ENCODE measurements at places on chromosomes 3 and 15.

- DNase-seq: no peak
These were observed 310.2 kb downstream of the LRRC3B start for GRCh38 chr3:26932752-26933151.

DNA sequence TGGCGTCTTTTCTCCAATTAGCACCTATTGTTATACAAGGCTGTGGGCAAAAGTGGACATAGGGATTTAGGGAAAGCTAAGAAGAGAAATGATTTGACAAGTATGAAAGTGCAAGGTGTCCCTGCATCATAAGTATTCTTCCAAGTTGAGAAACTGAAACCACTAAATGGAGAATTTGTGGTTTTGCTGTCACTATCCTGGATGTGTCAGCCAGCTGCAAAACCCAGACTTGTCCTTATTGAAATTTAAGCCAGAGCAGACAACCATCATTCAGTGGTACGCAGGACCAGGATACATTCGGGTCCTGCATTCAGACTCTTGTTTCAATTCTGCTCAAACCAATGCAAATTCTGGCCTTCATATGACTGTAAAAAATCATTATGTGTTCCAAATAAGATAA, 384.8 kb upstream of the TGFBR2 start:
- peak; percentile 45 for DNase-seq

DNA sequence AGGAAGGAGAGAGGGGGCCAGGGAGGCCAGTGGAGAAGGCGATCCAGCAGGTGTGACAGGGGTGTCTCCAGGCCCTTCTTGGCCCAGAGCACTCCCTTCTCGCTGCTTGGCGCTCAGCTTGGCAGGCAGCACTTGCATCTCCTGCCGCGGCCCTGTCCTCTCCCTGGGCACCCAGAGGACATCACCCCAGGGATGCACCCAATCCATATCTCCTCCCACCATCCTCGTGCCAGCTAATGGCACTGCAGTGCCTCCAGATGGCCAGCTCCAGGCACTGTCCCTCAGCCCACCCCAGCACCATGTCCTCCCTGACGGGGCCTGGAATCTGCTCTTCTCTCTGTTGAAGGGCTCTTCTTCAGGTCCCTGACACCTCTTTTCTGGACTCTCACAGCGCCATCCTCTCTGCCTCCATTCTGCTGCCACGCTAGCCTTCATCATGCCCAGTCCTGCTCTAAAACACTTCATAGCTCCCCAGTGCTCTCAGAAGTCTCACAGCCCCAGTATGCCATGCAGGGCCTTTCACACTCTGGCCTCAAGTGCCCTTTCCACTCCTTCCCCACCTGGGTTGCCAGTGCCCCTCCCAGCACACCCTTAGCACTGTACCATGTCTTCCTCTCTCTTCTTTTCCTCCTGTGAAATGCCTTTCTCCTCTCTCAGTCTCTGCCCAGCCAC, 106.8 kb upstream of the SLC6A11 start:
- DNase-seq: no peak

DNA sequence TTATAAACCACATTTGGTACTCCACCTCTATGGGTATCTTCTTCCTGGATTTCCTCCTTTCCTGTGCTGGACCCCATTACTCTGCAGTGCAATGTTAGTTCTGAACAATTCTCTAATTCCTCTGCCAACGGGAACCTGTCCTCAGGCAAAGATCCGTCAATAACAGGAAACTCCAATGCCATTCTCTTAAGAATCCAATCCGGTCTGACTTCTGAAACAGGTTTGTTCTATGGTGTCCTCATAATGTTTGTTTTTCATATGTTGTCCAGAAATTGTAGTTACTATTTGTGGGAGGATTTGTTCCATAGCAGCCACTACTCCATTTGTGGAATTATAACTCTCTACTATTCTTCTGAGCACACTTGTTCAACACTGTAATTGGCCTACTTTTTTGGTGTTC, 112.7 kb downstream of the TBL1XR1 start:
- no peak for DNase-seq

- no peak for DNase-seq
These were observed 60.7 kb downstream of the FSIP1 start for GRCh38 chr15:39721893-39722292.

- DNase-seq: no peak
These were observed 15.9 kb upstream of the CHST2 start for GRCh38 chr3:143103652-143104051.

DNA sequence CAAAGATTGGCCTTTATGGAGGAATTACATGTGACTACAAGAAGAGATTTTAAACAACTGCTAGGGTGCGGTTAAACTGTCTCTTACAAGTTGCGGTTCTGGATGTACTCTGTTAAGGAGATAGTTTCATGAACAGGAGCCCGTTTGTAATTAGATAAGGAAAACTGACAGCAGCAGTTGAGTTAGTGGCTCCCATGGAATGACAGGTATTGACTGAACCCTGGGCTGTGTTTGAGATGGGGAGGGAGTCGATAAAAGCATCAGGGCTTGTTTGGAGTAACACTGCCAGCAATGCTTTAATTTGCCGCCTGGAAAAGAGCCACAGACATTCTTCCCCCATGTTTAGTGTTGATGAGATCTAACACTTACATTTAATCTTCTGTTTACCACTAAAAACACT, 139.9 kb downstream of the ROBO2 start:
- DNase-seq: no peak

- no peak for DNase-seq
These were observed 301.9 kb downstream of the IL20RB start for GRCh38 chr3:137259701-137260100.

DNA sequence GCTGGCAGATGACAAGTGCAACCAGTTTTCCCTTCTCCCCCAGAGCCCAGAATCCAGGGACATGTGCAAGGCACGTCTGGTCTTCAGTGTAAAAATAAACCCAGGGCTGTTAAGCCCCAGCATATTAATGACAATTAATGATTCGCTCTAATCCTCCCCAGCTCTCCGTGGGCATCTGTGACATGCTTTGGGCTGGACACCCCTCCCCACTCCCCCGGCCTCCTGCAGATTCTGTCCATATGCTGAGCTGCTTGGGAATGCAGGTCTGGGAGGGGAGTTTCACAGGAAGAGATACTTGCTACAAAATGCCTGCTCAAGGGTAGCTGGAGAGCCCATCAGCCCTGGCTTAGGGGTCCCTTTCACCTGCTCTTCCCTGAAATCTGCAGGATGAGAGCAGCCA, 43.0 kb upstream of the NTRK3 start:
- no peak for DNase-seq

DNA sequence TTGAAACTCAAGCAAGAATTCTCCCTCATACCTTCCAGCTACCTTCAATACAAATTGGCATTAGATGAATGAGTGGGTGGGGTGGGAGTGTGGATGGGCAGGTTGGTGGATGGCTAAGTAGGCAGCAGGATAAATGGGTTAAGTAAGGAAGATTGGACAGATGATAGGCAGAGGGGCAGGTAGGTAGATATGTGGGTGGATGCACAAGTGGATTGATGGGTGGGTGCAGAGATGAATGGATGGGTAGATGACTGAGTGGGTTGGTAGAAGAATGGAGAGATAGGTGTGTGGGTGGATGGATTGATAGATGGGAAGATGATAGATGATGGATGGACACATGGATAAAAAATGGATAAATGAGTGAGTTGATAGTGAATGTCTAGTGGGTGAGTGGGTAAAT, 27.6 kb downstream of the VIPR1 start:
- DNase-seq: no peak

DNA sequence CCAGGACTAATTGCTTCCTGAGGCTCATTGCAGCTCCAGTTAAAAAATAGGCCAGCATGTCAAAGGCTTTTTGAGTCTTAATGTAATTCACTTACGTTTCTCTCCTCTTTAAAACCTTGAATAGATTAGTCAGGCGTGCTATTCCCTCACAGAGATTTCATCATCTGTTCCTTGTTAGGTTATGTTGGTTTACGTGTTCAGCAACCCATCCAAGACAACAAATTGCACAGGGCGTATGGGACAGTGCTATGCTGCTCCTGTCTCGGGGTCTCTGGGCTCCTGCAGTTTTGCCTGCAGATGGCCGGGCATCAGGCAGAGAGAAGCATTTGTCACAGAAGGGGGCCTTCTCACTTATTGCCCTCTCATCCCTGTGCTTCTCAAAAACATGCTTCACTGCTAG, 117.1 kb downstream of the CHDH start:
- peak; percentile 57 for DNase-seq

DNA sequence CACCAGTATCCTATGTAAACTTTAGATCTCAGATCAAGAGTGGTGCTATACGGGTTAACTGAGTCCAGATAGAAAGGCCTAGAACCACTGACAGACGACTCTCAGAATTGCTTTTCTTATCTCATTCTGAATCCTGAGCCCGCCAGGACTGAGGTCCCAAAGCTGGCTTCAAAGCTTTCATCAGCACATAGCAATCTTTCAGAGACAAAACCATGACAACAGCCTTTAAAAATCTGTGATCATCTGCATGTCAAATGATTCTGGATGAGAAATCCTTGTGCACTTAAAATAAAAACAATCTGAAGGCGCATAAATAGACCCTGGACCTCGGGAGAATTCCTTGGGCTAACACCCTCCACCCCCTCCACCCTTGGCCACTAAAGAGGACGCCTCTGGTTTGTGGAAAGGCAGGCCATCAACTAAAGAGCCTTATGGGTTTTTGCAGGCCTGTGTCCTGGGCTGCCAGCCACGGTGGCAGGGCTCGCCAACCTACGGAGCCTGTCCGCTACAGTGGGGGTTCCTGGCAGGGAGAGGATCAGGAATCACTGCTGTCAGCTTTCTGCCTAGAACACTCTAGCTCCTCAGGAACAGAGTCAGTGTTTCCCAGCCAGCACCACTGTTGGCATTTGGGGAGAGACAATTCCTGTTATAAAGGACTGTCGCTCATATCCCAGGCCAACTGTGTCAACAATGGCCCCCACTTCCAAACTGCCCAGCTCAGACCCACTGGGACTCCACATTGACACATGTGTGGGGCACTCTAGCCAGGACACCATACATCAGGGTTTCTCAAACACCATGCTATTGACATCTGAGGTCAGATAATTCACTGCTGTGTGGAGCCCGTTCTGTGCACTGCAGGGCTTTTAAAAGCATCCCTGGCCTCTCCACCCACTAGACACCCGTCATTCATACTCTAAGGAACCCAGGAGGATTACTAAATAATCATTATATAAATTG, 20.2 kb downstream of the TLE3 start:
- DNase-seq: no peak

DNA sequence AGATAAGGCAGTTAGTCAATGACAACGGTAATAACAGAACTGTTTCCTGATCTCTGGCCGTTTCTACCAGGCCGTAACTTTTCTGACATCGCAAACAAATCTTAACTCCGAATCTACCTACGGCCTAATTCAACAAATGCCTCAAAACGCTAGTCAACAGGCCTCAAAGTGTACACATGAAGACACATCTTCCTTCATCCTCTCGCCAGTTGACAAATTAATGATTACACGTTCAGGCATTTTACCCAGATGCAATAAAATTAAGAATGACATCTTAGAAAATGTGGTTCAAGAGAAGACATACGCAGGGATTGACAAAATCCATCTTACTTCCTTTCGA, 1.5 kb downstream of the SFMBT1 start:
- no peak for DNase-seq

GRCh38 chr15:57495041-57495440, 96.7 kb upstream of the MYZAP start:
- DNase-seq: no peak

GRCh38 chr3:122955916-122956692, 71.5 kb downstream of the SEMA5B start:
- no peak for DNase-seq

DNA sequence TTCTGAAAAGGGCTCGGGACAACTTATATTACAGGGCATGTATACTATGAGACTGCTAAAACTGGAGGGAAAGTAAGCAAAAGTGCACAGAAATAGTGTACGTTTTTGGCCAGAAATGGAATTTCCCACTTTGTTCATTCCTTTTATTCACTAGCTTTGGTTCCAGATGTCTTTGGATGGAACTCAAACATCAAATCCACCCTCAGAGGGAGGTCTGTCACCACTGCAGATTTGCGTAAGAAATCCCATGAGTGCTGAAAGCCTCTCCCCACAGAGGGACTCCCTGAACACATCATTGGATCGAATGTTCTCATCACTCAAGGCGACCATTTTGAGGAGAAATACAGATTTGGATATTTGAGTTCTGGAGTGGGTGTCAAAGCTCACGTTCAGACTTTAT, 71.6 kb downstream of the FEM1B start:
- peak; percentile 78 for DNase-seq

DNA sequence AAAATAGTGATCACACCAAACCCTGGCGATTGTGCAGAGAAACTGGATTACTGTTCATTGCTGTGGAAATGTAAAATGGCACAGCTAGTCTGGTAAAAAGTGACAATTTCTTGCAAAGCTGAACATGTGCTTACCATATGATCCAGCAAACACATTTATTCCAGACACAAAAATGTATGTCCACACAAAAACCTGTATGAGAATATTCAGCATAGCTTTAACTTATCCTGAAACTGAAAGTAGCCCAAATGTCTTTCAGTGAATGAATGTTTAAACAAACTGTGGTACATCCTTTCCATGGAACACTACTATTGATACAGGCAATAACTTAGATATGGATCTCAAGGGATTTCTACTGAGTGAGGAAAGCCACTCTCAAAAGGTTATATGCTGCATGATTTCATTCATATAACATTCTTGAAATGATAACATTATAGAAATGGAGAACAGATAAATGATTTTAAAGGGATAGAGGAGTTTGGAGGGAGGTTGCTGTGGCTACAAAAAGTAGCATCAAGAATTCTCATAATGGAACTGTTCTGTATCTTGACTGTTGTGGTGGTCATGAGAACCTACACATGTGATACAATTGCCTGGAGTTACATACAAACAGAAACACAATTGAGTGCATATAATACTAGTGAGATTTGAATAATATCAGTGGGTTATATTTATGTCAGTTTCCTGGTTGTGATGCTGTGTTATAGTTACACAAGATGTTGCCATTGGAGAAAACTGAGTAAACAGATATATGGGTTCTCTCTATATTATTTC, 70.7 kb upstream of the DPH6 start:
- peak; percentile 42 for DNase-seq

GRCh38 chr3:183697123-183697609, 431 bp upstream of the YEATS2 start:
- DNase-seq: no peak

DNA sequence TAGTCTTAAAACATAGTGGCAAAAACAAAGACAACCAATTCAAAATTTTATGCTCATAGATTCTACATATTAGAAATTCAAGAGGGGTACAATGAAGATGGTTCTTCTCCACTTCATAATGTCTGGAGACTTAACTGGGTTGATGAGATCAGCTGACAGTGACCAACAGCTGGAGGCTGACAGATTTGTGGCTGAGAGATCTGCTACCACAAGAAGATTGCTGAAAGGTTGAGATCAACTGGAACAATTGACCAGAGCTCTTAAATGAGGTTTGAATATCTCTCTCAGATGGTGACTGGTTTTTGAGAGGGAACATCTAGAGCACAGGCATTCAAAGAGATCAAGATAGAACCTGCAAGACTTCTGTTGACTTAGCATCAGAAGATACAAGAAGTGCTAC, 254.1 kb upstream of the ARPP21 start:
- DNase-seq: no peak
